ENCODE measurements at places on chromosomes 1 and 21.

GRCh38 chr1:226816576-226816975 lies 53.8 kb upstream of the PSEN2 start:
- DNase-seq = no peak

DNA sequence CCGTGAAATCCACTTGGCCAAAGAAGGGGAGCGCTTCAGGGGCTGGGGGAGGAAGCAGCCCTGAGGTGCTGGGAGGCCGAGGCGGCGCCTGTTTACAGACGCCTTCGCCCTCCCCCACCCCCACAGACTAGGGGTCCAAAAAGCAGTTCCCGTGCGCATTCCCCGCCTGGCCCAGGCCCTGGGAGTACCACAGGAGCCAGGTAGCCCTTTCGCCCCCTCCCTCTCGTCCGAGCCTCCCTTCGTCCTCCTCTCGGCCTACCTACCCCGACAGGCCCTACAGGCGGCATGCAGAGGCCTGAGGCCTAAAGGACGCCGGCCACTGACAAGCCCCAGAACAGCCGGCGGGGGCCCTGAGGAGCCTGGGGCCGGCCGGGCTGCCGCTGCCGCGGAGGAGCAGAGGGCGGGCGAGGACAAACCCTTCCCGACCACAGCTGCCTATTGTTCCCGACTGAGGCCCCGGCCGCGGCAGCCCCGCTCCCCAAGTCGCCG lies 522 bp downstream of the RC3H1 start:
- peak; percentile 78 for DNase-seq

GRCh38 chr1:6279613-6280383 lies 18.9 kb upstream of the GPR153 start:
- no peak for DNase-seq

- DNase-seq = no peak
Measured at GRCh38 chr1:111938123-111938522, 51.3 kb downstream of the KCND3 start.

- no peak for DNase-seq
Measured at GRCh38 chr1:227828786-227829185, 13.3 kb downstream of the PRSS38 start.

DNA sequence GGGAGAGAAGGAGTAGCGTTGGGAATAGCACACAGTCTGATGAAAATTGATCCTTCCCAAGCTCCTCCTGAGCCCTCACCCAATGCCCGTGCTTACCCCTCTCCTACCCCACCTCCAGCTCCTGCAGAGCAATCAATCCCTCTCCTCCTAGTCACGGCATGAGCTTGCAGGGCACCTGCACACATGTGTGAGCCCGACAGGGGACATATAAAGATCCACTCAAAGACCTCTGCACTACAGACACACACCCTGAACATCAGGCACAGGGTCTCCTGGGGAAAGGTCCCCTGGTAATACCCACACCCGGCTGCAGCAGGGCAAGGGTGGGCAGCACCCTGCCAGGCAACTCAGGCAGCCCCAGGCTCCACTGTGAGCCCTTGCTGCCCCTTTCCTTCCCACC lies 426 bp downstream of the VSIG8 start:
- DNase-seq = no peak

DNA sequence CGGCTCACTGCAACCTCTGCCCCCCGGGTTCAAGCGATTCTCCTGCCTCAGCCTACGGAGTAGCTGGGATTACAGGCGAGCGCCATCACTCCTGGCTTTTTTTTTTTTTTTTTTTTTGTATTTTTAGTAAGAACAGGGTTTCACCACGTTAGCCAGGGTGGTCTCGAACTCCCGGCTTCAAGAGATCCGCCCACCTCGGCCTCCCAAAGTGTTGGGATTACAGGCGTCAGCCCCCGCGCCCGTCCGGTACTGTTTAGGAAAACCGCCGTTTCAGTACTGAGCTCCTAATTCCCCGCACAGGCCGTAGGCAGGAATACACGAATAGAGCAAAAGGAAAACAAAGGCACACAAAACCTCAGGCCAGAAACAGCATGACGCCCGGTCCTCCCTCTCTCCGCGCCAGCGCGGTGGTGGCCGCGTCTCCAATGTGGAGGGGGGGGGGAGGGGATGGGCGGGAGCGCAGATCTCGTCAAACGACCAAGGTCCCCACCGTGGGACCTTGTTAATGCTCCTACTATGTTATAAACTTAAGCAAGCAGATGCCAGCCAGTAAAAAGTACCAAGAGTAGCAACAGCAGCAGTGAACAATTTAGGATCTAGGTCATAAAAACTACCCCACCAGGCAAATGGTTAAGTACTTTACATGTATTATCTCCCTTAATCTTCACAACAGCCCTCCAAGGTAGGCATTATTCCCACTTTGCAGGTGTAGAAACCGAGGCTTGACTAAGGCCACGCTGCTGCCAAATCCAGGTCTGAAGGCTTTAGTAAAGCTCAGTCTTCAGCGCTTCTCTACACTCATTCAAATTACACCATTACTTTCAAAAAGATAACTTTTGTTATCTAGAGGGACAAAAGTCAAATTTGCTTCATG lies 648 bp upstream of the ADAR start:
- peak; percentile 40 for DNase-seq

DNA sequence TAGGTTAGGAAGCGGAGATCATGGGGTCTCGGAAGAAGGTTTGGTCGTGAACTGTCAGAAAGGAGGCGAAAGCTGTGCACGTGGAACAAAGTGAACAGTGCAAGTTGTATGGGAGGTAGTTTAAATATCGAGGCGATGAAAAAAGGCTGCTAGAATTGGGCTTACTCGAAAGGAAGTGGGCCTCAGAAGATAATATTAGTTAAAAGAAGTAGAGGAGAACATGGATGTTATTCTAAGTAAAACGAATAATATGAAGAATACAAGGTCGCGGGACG lies 571 bp downstream of the WDR3 start:
- DNase-seq = no peak

DNA sequence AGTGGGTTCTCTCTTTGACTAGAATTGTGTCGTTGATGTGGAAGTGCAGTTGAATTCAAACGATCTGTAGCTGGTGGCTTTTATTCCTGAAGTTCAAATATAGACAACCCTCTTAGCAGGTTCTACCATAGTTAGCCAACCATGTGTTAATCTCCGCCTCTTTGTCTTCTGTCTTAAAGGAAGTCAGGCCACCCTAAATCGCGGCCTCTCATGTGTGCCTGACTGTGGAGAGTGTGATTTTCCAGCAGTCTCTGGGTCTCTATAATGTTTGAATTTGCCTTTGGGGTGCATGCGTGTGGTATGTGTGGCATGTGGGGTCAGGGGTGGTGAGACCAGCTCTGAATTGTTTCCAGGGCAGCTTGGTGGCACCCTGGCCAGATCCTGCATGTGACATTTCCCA lies 244.9 kb downstream of the DISC1 start:
- DNase-seq = no peak
